ENCODE measurements at places on chromosomes 13 and 19. TPM values are rescaled to one million over a fixed set of nuclear protein-coding genes. Genes with fewer than 3 reads are reported as not detected.

KL gene
- total RNA-seq: 1.2 TPM

- no peak for DNase-seq
These were observed 10.7 kb downstream of the RFX2 start for GRCh38 chr19:6099599-6099998.

- no peak for DNase-seq
These were observed 536 bp downstream of the FAM32A start for GRCh38 chr19:16185768-16186123.

GRCh38 chr19:46746281-46747057 lies at the start of gene STRN4:
Gene STRN4 (minus strand): TSS chr19:46746450. CDS start chr19:46746430, 20 bp downstream.
- DNase-seq: peak; percentile 55
